Fibroblast of skin of abdomen (primary cell): ENCODE measurements at places on chromosomes 4 and X.

GRCh38 chr4:3218824-3219760 is 29.9 kb upstream of the MSANTD1 start:
- DNase-seq = no peak

DNA sequence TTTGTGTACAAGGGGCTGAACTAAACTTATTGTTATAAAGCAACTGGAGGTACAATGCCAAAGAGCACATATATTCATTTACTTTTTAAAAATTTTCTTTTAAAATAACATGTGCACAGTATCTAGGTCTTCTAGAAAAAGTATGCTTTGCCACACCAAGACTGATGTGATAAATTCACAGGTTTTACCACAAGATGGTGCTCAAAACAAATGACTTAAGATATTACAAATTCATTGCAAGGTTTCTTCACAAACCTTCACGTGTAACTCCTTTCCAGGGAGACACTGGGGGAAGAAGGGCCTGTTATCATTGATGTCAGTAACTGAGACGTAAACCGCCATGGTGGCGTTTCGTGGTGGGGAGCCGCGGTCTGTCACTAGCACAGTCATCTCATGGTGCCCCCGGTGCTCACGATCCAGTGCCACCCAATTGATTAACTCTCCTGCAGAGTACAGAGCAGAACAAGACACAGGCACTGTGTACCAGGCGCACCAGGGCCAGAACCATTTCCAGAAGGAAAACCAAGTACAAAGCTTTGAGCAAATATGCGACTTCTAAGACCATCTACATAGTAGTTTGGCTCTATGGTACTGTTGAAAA is 162.2 kb downstream of the DCHS2 start:
- DNase-seq = peak; percentile 30

- DNase-seq = no peak
Measured at GRCh38 chrX:133594156-133594555, 178.9 kb upstream of the GPC4 start.

DNA sequence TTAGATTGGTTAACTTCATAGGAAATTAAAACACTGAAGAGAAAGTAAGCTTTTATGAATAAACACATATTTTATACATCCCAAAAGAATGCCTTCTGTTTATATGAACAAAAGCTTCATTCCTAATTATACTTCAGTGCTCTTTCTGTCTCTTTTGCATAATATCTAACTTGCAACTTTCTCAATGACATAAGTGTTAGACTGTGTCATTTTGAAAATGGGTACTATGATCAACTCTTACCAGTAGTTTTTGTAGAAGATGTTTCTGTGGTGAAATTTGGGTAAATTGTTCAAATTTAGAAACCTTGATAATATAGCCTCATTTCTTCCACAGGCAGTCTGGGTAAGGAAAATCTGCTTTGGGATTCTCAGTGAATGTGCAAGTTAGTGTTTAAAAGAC is 991.4 kb downstream of the CCSER1 start:
- DNase-seq = no peak

- no peak for DNase-seq
Measured at GRCh38 chrX:118164138-118164537, 47.5 kb upstream of the KLHL13 start.

GRCh38 chrX:111098874-111099273 is 2.9 kb downstream of the PAK3 start:
- no peak for DNase-seq

DNA sequence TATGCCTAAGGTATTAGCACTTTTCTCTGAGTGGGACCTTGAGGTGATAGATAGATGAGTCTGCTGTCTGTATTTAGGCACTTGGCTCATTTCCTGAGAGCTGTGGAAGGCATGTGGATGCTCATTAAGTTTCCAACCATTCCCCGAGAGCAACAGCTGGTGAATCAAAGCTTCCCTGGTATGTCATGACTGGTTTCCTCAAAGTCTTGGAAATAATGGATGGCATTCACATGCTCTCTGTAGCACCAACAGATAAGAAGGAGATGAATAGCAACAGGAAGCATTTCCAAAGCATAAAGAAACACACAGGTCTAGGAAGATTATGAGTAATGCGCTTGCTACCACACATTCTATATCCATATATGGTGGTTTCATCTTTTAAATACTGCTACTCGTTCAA is 118.3 kb upstream of the ETNPPL start:
- peak; percentile 98 for DNase-seq

GRCh38 chr4:13777341-13777740 is 149.8 kb upstream of the BOD1L1 start:
- no peak for DNase-seq

DNA sequence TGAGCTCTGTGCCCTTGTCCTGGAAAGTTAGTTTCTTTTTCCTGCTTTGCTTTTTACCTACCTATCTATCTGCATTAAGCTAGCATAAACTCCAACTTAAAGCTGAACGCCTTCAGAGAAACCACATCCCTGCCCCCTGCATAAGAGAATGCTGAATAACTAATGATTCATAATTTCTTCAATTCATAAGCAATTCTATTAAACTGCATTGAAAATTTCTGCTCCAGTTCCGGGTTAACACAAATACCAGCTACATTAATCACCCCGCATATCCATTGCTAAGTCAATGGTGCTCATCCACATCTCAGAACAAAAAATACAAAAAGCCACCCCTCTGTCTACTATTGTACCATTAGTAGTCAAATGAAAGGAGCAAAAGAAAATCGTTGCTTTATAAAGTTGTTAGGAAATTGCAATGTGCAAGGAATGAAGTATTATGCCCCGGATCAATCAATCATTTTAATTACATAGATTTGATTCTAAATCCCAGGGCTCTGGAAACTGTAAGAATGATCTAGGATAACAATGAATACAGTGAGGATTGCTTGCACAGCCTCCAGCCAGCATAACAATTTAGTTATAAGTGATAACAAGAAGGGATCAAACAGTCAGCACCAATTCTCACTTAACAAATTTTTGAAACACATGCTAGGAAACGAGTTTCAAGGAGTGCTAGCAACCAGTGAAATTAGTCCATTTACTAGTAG is 106.8 kb downstream of the ELOVL6 start:
- DNase-seq = peak; percentile 86

DNA sequence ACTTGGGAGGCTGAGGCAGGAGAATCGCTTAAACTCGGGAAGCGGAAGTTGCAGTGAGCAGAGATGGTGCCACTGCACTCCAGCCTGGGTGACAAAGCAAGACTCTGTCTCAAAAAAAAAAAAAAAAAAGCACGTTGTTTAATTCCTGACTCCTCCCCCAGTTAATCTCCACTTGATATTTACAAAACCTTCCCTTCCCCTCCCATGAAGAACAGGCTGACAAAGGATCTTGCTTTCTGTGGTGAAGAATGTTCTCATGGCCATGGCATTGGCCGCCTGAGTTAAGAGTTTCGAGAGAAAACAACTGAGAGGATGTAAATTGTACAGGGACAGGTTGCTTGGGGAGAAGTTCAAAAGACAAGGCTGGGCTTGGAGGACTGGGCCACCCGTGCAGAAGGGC is 168.2 kb upstream of the BCOR start:
- DNase-seq = no peak

- no peak for DNase-seq
Measured at GRCh38 chr4:168199260-168199957, 107.1 kb downstream of the ANXA10 start.

GRCh38 chr4:8694226-8694625 is 101.7 kb downstream of the CPZ start:
- DNase-seq = no peak

DNA sequence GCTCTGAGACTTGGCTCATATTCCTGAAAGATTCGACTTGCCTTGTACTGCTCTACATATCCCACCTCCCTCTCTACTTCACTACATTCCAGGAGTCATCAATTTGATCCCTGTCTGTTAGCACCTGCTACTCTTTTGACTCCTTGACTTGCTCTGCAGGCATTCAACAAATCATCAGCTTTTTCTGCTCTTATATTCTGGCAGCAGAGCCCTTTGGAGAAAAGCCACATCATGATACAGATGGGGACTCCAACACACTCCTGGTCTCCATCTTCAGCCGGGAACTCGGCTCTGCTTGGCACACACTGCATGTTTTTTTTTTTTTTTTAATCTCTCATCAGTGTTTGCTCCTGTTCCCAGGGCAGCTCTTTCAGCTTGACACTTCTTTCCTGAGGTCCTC is 293.2 kb upstream of the LCORL start:
- no peak for DNase-seq

- no peak for DNase-seq
Measured at GRCh38 chr4:93747220-93747619, 81.3 kb upstream of the ATOH1 start.

DNA sequence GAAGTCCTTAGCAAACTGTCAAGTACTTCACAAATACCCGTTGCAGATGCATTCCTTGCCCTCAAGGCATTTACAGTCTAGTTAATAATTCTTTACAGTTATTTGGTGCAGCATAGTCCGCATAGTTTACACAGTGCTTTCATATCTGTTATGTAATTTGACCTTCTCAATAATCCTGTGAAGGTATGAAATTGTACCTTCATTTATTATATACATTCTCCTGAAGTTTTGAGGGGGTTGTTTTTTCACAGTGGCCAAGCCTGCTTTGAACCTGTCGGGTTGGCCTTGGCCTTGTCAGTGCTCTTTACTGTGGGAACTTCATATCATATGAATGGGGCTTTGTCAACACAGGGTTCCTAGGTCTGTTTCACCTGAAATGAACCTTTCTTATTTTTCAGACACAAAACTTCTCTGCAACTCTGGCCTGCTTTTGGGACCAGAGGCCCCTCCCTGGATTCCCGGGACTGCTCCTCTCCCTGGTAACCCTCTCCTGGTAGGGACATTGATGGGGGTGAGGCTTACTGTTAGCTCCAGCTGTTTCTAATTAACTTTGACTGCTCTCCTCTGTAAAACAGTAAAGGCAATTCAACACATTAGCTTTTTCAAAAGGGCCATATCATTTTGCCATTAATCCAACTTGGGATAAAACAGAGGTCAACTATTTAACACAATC is 9.1 kb downstream of the IGFBP7 start:
- DNase-seq = peak; percentile 51

- DNase-seq = no peak
Measured at GRCh38 chr4:113154281-113154680, 104.8 kb downstream of the ANK2 start.

DNA sequence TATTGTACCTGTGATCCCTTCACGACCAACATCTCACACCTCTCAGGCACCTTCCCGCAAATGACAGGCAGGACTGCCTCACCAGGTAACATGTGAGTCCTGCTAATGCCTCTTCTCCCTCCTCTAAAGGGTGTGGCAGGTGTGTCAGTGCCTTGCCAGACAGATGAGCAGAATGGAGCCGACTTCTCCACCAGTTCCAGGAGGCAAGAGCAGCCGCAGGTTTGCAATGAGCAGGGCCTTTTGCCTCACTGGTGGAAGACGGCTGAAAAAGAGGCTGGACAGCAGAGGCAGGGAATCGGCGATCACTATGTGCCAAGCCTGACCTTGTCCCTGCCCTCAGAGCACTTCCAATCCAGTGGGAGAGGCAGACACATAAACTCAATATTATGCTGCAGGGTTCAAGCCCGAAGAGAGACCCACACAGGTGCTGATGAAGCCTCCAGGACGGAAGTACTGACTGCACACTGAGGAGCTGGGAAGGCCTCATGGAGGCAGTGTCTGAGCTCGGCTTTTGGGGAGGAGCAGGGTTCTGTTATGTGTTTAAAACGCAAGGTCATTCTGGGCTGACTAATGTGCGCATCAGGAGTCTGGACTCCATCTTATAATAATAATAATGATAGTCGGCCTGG is 57.9 kb downstream of the C4orf50 start:
- DNase-seq = no peak

GRCh38 chrX:118507766-118508165 is 12.2 kb downstream of the DOCK11 start:
- no peak for DNase-seq

DNA sequence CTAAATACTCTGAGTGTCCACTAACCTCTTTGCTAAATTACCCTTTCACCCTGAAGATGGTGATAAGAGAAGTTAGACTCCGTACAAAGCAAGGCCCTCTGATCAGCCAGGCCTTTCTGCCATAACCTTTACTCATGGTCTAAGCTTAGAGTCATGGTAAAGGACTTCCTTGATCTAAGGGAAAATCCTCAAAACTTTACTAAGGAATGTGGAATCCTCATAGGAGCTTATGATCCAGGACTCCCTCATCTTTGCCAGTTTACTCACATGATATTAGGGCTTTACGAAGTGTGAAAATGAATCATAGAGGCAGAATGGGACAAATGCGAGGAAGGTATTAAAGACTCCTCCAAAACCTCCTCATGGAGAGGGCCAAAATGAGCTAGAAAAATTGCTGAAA is 7.9 kb upstream of the FAM13A start:
- DNase-seq = peak; percentile 49

- no peak for DNase-seq
Measured at GRCh38 chr4:2795300-2795892, 2.5 kb downstream of the SH3BP2 start.

DNA sequence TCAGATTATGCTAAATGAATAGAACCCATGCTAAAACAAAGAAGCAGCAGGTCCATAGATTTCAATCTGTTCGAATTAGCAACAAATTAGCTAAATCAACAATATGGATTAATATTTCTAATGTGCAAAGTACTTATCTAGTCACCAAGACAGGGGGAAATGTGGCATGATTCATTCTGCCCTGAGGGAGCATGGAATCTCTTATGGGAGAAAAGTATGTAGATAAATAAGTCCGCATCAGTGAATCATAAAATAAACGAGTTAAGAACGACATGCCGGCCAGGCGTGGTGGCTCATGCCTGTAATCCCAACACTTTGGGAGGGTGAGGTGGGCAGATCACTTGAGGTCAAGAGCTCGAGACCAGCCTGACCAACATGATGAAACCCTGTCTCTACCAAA is 102.1 kb downstream of the ANOS1 start:
- peak; percentile 38 for DNase-seq

DNA sequence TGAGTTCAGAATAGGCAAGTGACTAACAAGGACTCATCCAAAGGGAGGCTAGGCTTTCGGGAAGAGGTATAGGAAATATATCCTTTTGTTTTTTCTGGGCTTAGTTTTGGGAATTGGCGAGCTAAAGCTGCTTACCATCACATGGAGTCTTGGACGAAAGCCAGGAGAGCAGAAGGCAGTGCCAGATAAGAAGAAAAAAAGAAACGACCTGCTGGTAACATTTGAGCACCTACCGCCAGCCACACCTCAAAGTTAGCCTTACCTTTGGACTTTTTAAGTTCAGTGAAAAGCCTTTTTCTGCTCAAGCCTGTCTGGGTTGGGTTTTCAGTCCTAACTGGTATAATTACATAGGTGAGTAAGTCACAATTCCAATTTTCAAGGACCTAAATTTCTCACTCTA is 85.1 kb upstream of the LCORL start:
- DNase-seq = no peak

GRCh38 chrX:107880054-107880610 is 54.5 kb downstream of the MID2 start:
- no peak for DNase-seq

- no peak for DNase-seq
Measured at GRCh38 chrX:111641969-111642368, 39.0 kb upstream of the ALG13 start.

GRCh38 chrX:133677123-133678063 is 262.1 kb upstream of the GPC4 start:
- DNase-seq = no peak

DNA sequence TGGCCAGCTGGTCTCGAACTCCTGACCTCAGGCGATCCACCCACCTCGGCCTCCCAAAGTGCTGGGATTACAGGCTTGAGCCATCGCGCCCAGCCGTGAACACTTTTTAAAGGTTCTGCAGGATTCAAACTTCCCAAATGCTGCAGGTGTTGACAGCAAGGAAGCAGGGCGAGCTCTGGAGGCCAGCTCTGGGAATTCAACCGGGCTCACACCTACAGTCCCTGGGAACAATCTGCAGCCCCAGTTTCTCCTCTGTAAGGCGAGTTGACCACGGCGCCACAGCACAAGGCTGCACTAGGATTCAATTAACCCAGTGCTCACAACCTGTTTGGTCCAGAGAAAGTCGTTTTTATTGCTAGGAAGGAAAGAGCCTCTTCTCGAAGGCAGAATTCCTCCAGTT is 1.6 kb downstream of the MTNR1A start:
- DNase-seq = no peak
